ENCODE measurements at places on chromosomes 2 and 18.

DNA sequence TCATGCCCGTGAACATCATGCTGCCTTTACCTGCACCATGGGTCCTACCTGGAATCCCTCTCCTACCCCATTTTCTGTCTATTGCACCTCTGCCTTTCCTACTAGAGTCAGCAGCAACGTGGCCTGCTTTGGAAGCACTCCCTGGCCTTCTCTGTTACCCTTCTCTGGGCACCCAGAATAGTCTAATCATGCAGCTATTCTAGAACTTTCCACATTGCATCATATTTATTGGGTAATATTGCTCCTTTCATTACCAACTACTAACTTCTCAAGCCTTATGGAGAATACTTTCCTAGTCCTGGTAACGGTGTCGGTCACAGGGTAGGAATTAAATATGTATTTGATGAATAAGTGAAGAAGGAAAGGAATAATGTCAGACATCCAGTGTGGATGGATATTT, 33.3 kb upstream of the CREG2 start:
- no peak for DNase-seq

- DNase-seq = no peak
These were observed 136.0 kb downstream of the MYO3B start for GRCh38 chr2:170313992-170314348.

GRCh38 chr18:48162956-48163737, 232.7 kb upstream of the SMAD2 start:
- no peak for DNase-seq

DNA sequence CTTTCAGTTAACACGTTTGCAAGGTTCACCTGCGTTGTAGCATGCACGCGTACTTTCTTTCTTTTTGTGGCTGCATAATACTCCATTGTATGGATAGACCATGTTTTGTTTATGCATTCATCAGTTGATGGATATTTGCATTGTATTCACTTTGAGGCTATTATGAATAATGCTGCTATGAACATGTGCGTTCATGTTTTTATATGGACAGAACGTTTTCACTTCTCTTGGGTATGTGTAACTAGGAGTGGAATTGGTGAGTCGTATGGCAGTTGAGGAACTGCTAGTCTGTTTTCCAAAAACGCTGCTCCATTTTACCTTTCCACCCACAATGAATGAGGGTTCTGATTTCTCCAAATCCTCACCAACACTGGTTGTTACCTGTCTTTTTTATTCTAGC, 244.3 kb downstream of the GLI2 start:
- DNase-seq = no peak

- peak; percentile 42 for DNase-seq
These were observed 4.8 kb upstream of the STAT4 start for GRCh38 chr2:191155608-191156071.

GRCh38 chr2:119960821-119961220, 52.1 kb upstream of the EPB41L5 start:
- DNase-seq = no peak

DNA sequence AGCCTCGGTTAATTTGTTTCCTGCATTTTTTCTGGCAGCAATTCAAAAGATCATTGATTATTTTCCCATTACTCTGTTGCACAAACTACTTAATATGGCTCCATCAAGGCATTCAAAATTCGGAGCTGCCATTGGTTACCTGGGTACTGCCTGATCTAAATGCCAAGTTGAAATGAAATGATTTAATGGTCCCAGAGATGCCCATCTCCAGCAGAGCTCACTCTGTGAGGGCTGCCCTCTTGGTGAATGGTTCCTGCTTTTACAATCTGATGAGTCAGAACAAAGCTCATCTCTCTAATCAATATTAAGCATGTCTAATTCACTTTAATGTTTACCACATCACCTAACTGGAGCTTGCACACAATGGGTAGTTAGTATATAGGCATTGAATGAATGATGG, 126.1 kb downstream of the CTNNA2 start:
- no peak for DNase-seq

- DNase-seq = no peak
These were observed 395.6 kb upstream of the TRIB2 start for GRCh38 chr2:12320991-12321641.
